ENCODE measurements at places on chromosomes 6 and 20. TPM values are rescaled to one million over a fixed set of nuclear protein-coding genes. Genes with fewer than 3 reads are reported as not detected.

The PPP1R3G gene
- 0.03 TPM for polyA plus RNA-seq

The OR2W1 gene
- polyA plus RNA-seq: not detected

The TCF21 gene
- not detected for polyA plus RNA-seq

The SLC26A8 gene
- 0.16 TPM for polyA plus RNA-seq

The MAS1 gene
- not detected for polyA plus RNA-seq

The HMGA1 gene
- 151 TPM for polyA plus RNA-seq

The GTSF1L gene
- not detected for polyA plus RNA-seq

The LY6G6F gene
- polyA plus RNA-seq: not detected

The MEP1A gene
- polyA plus RNA-seq: 0.12 TPM

The BMP2 gene
- polyA plus RNA-seq: 4.3 TPM

The FBXO9 gene
- 54.7 TPM for polyA plus RNA-seq

The KCTD20 gene
- 12.8 TPM for polyA plus RNA-seq

The NINL gene
- 2.1 TPM for polyA plus RNA-seq

The SIRPB1 gene
- 2.1 TPM for polyA plus RNA-seq

The SLC22A16 gene
- polyA plus RNA-seq: not detected

The PRR18 gene
- polyA plus RNA-seq: 0.01 TPM

The TP53RK gene
- 9.1 TPM for polyA plus RNA-seq

The BNIP5 gene
- polyA plus RNA-seq: not detected

The ETV7 gene
- polyA plus RNA-seq: 0.78 TPM

The GABRR1 gene
- not detected for polyA plus RNA-seq

The PHACTR1 gene
- polyA plus RNA-seq: not detected

The CYP24A1 gene
- polyA plus RNA-seq: 4.7 TPM

The OVOL2 gene
- 6.1 TPM for polyA plus RNA-seq

The CLDN20 gene
- not detected for polyA plus RNA-seq

The CUTA gene
- 232 TPM for polyA plus RNA-seq

The CHRNA4 gene
- not detected for polyA plus RNA-seq

The SAMD3 gene
- polyA plus RNA-seq: 0.29 TPM

The OOEP gene
- polyA plus RNA-seq: not detected
